ENCODE measurements at places on chromosomes 4 and X.

- DNase-seq, result no peak
Observed at GRCh38 chr4:133943081-133943480, 258.5 kb downstream of the PABPC4L start.

DNA sequence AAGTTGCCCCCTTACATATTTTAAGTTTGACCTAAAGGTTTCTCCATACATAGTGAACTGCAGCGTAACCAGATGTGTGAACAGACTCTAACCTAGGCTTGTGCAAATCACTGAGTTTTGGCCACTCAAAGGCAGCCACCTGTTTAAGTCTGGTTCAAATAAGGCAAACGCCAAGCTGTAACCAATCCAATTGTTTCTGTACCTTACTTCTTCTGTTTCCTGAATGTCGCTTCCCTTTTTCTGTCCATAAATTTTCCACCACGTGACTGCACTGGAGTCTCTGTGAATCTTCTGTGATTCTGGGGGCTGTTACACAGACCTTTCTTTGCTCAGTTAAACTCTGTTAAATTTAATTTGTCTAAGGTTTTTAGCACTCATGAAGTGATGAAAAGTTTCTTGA lies 618.8 kb downstream of the GLUD2 start:
- DNase-seq, result no peak

DNA sequence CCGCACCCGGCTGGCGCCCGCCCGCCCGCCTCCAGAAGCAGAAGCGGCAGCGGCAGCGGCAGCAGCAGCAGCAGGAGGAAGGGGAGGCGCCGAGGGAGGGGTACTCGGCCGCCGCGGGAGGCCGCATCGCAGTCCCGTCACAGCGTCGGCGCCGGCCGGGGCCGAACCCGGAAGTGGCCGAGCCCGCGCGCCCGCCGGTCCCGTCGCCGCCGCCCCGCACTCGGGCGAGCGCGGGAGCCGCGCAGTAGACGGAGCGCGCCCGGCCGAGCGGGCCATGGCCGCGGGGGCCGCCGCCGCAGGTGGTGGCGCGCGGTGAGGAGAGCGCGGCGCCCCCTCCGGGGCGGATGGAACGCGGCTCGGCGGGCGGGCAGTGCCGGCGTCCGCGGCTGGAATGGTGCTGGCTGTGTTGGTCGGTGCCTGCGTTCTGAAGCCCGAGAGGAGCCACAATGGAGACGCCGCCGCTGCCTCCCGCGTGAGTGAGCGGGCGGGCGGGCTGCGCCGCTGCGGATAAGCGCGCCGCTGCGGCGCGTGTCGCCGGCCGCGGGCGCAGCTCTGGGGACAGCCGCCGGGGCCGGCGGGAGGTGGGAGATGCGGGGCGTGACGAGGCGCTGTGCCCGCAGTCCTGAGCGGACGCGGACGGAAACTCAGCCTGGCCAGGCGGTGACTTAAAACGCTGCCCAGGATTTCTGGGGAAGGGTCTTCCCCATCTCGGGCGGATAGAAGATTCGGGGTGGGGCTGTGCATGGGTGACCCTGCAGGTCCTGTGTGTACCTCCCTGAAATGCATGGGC lies at the start of gene KLHL2:
Gene KLHL2 (plus strand): TSS at position 131 of the 790 bp plus-strand sequence. CDS start 316 bp downstream, at position 447.
- DNase-seq, result peak; percentile 44

DNA sequence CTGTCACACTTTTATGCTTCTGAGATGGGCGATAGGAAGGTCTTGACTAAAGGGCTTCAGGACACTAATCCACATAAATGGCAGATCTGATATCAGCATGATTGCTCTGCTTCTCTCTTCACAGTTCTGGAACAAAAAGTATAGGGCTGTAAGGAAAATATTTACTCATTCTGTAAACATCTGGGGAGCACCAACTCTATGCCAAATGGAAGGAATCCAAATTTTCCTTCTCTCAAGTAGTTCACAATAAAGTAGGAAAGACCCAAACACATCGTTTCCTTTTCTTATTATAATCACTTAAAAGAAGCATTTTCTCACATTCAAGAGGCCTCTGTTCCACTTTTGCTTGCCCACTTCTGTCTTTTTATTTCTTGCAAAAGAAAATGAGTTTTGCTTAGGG lies 45.9 kb upstream of the F9 start:
- DNase-seq, result no peak

GRCh38 chrX:48468247-48468671 lies 1.8 kb downstream of the SLC38A5 start:
- no peak for DNase-seq

- DNase-seq, result no peak
Observed at GRCh38 chr4:112003231-112003907, 141.9 kb upstream of the FAM241A start.

GRCh38 chr4:74158466-74159142 lies 686 bp downstream of the MTHFD2L start:
- DNase-seq, result no peak

GRCh38 chr4:40662962-40663604 lies 33.4 kb upstream of the RBM47 start:
- DNase-seq, result no peak

- no peak for DNase-seq
Observed at GRCh38 chr4:93842601-93843252, 14.2 kb downstream of the ATOH1 start.

Measured in stimulated activated CD8-positive, alpha-beta memory T cell treated with anti-CD3 and anti-CD28 coated beads, Interleukin-2, amount 100 ng/mL, for 1 hour (primary cell).